ENCODE measurements at places on chromosomes 3 and 15. TPM values are rescaled to one million over a fixed set of nuclear protein-coding genes. Genes with fewer than 3 reads are reported as not detected.
A peak's percentile ranks its signal among the peaks of the same experiment; 100 is the strongest.

DNA sequence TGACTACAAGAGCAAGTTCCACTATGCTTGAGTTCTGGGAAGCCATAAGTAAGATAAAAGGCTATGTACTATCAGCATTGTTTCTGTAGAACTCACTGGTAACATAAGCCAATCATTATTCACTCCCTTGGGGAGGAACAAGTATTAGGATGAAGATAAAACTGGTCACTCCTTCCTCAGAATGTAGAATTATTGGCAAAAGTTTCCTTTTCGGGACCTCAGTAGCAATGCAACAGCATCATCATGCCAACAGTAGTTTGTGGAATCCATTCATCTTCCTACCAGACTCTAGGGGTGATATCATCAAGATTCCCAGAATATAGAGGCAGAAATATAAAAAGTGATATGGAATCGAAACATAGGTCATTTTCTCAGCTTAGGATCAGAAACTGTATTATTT, 209.5 kb downstream of the PLOD2 start:
- DNase-seq = no peak

DNA sequence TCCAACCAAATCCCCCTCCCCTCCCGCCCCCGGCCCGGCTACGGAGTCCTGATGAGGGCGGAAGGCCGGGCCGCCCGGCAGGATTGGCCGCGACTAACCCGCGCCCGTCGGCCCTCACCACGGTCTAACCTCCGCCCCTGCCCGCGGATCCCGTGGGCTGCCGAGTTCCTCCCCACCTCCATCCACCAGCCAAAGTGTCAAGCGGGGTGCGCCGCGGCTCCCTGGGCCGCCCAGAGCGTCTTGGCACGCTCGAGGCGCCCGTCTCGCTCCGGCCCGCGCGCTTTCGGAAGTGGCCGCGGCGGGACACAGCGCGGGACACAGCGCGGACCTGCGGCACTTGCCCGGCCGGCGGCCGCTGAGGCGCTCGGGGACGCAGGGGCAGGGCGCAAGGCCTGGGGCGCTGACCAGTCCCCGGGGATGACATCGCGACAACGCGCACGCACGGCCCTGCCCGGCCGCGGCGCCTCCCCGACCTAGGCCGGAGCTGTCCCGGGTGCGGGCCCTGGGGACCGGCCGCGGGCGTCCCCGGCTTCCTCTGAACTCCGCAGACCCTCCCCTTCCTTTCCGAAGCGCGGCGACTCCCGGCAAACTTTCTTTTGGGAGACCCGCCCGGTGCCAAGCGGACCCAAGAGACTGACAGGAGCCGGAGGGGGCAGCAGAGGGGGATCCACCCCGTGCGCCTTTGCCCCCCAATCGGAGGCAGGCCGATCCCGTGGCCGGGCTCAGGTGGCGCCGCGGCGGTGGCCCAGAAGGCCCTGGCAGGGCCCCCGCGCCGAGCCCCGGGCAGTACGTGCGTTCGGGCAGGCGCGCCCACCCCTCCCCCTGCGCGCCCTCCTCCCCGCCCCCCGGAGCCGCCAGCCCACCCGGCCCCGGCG, 112.8 kb upstream of the ICE2 start:
- no peak for DNase-seq

The GRAMD2A gene
- 7.4 TPM for total RNA-seq

DNA sequence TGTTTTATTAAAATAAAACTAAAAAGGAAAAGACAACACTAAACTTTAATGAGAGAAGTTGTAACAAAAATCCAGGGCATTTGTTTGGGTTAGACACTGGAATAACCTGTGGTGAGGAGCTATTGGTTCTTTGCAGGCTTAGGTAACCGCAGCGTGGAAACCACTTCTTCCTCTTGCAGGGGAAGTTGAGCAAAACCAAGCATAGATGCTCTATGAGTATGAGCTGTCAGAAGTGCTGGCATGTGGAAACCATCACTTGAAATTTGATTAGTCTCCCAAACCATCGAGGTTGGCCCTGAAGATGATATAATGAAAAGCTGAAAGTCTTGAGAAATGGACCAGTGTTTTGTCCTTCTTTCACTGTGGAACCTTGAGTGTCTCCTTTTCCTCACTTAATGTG, 127.1 kb upstream of the RBMS3 start:
- no peak for DNase-seq

The EFHB gene
- total RNA-seq = 0.49 TPM

GRCh38 chr3:194343561-194343893, 7.6 kb downstream of the CPN2 start:
- DNase-seq = no peak

The EPB42 gene
- not detected for total RNA-seq

The CHRNB4 gene
- total RNA-seq = 0.74 TPM

GRCh38 chr15:62933386-62933785, 109.2 kb upstream of the TPM1 start:
- no peak for DNase-seq

The PPCDC gene
- total RNA-seq = 23.8 TPM

The MKRN3 gene
- total RNA-seq = not detected

The LYSMD4 gene
- total RNA-seq = 14.7 TPM

DNA sequence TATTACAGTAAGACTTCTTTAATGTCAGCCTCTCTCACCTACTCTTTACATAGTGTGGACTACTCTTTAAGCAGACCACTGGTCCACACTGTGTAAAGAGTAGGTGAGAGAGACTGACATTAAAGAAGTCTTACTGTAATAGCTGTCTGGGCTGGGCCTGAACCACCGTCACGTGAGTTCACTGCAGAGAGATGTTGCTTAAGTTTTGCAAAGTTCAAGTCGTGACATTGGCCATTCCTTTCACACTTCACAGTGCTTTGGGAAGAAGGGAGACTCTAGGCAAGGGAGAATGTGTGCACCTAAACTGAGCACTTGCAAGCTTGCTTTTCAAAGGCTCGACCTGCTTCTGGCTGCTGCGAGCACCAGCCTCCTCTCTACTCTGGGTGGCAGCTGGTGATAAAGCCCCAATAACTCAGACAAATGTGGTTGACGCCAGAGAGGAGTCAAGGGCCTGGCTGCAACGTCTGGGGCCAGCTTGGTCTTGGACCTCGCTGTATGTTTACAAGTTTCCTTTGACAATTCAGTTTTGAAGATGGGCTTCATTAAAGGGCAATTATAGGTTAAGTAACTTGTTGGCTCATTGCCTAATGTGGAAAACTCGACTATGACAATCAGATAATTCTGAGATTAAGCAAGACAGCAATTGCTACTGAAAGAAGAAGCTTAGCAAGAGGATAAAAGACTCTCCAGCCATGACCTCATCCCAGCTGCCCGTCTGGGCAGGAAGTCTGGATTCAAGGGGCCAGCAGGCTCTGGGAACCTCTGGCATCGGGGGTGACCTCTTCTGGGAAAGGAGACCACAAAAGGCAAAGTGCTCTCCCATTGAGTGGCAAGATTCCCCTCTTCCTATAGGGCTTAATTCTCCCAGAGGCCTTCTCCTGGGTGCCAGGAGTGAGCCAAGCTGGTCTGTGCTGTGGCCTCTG, 242.1 kb upstream of the TLE3 start:
- DNase-seq = peak; percentile 46

DNA sequence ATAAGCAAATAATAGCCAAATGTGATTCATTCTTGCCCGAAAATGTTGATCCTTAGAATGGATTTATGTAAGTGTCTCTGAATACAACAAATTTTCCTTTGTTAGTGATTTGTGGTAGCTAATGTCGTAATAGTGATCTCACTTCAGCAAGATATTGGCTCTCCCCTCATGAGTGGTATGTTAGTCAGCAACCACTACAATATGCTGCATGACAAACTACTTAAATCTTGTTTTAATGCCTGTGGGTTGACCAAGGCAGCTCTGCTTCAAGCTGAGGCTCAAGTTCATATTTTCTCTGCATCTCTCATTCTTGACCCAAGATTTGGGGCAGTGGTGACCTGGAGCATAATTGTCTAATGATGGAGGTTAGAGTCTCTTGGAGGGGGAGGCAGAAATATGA, 49.8 kb upstream of the GALNT15 start:
- DNase-seq = no peak

Data from vagina (tissue), 2 donors.